ENCODE measurements at places on chromosomes 3 and 15.

DNA sequence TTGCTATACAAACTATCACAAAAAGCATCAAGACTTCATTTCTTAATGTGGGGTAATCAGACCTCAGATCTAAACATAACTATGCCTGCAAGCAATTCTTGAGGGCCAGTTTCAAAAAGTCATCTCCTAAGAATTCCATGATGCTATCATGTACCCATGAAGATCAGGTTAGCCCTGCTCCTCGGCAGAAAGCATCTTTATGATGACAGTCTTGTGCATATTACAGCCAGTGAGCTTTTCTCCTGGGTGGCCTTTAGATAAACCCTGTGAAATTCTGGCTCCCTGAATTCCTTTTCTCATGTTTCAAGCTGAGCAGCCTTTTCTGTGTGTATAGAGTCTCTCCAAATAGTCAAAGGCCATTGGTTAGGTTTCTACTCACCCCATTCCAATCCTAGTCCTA, 201.9 kb upstream of the MCTP2 start:
- DNase-seq, result no peak

- DNase-seq, result no peak
These were observed 10.5 kb upstream of the SH3GL3 start for GRCh38 chr15:83436513-83437158.

DNA sequence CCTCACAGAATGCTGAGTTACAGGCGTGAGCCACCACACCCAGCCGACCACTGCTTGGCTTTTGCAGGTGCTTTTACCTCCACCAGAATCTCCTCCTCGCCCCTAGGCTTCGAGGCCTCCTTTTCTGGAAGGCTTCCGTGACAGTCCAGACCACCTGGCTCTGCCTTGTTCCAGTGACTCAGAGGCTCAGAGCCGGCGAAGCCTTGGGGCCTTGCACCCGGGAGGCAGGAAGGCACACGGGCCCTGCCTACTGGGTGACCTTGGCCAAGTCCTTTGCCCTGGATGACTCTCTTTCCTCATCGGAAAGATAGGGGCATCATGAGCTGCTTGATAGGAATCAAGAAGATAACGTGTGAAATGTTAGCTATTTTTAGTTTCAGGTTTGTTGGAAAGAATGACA, 31.3 kb upstream of the FURIN start:
- DNase-seq, result no peak

GRCh38 chr15:45187578-45187893, 230 bp downstream of the SHF start:
- no peak for DNase-seq

DNA sequence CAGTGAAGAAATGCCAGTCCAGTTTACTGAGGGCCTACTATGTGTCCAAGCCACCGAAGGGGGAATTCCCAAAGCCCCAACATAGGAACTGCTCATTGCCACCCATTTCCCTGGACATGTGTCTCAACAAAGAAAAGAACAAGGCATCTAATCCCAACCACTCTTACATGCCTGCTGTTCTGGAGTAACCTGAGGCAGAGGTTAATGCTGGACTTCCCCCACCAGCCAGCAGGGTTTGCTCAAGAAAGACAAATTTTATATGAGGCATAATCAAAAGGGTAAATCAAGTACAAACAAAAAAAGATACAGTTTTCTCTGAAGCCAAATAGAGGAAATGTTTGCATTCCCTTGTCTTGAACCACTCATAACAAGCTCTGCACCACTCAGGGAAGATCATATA, 4.1 kb downstream of the ADCY5 start:
- no peak for DNase-seq

DNA sequence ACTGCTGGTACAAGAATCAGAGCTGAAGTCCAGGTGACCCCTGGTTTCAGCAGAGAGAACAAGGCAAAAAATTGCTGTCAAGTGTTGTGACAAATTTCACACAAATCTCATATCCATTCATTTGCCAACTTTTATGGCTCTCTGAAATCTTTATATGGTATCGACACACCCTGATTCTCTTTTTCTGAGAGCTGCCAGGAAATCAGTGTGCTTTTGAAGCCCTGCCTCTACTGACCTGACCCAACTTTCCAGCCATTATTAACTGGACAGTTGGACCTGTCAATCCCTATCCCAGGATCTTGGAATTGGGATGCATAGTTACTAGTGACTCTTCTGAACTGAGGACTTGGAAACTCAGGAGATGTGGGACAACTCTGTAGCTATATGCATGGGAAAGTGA, 288.2 kb upstream of the GADL1 start:
- DNase-seq, result no peak

GRCh38 chr3:191141728-191142127, 57.3 kb upstream of the OSTN start:
- no peak for DNase-seq

DNA sequence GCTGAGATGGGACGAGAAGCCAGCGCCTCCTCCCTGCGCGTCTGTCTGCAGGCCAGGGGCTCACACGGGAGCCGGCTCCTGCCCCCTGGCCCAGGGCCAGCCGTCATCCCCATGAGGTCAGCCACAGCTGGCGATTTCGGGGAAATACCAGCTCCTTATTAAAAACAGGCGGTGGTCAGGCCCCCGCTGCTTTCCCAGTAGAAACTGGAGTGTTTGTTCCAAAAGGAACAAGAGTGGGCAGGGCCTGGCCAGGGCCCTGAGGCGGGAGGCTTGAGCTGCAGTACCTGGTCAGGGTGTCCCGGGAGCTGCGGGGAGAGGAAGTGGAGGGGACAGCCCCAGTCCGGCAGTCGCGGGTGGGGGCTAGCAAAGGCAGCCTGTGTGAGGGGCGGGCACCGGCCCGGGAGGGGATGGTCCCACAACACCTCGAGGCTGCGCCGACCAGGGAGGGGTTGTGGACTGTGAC, 17.8 kb downstream of the MYL3 start:
- no peak for DNase-seq

DNA sequence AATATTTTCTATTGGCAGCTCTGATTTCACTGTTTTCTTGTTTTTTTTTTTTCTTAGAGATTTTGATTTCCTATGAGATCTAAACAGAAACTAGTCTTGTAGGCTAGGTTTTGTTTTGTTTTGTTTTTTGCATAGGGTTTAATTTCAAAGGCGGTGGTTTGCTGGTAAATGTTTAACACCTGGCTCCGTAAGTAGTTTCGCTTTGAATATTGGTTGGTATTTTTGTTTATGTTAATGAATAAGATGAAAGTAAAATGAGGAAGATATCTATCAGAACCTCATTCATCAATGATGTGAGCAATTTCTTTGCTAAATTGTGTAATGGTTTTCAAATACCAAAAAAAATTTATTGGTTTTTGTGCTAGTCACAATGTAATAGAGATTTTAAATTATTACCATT, 39.7 kb upstream of the TM4SF1 start:
- peak; percentile 23 for DNase-seq

GRCh38 chr15:81049835-81050234, 49.1 kb downstream of the TLNRD1 start:
- DNase-seq, result no peak

GRCh38 chr15:72306211-72306785, 13.7 kb downstream of the CELF6 start:
- no peak for DNase-seq

- no peak for DNase-seq
These were observed 10.7 kb downstream of the DET1 start for GRCh38 chr15:88535607-88536313.

GRCh38 chr15:100890051-100890720, 10.6 kb downstream of the ALDH1A3 start:
- no peak for DNase-seq

DNA sequence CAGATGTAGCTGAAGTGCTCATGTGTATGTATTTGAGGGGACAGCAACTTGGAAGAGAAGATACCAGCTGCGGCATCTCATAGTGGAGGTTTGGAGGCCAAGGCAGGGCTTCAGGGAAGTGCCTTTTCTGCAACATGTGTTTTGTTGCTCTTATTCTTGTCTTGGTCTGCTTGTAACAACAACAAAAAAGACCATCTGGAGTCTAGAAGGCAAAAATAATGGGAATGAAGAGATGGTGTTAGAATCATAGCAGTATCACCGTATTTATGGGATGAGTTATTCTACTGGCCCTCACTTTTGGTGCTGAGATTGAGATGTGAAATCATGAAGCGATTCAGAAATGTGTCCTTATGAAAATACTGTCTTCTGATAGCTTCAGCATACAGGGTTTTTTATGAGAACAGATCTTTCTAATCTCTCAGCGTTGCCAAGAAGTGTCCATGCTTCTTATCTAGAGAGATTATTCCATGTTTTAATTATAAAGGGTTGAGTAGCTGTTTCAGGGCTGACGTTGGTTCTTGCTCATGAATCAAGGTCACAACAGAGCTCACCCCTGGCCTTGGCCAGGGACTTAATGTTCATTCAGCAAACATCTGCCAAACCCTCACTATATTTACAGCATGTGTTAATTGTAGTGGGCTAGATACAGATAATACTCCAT, 58.0 kb downstream of the ITPR1 start:
- no peak for DNase-seq

- no peak for DNase-seq
These were observed 12.8 kb downstream of the UBXN7 start for GRCh38 chr3:196419386-196419785.

- no peak for DNase-seq
These were observed 9.4 kb downstream of the FAM81A start for GRCh38 chr15:59447367-59447766.

- no peak for DNase-seq
These were observed 661.6 kb downstream of the SI start for GRCh38 chr3:164416491-164417222.

GRCh38 chr3:60742606-60743145, 508.6 kb downstream of the FHIT start:
- no peak for DNase-seq

- DNase-seq, result no peak
These were observed 101.6 kb downstream of the ERC2 start for GRCh38 chr3:56366641-56367162.

- DNase-seq, result no peak
These were observed 5.2 kb downstream of the TPM1 start for GRCh38 chr15:63047792-63048114.

DNA sequence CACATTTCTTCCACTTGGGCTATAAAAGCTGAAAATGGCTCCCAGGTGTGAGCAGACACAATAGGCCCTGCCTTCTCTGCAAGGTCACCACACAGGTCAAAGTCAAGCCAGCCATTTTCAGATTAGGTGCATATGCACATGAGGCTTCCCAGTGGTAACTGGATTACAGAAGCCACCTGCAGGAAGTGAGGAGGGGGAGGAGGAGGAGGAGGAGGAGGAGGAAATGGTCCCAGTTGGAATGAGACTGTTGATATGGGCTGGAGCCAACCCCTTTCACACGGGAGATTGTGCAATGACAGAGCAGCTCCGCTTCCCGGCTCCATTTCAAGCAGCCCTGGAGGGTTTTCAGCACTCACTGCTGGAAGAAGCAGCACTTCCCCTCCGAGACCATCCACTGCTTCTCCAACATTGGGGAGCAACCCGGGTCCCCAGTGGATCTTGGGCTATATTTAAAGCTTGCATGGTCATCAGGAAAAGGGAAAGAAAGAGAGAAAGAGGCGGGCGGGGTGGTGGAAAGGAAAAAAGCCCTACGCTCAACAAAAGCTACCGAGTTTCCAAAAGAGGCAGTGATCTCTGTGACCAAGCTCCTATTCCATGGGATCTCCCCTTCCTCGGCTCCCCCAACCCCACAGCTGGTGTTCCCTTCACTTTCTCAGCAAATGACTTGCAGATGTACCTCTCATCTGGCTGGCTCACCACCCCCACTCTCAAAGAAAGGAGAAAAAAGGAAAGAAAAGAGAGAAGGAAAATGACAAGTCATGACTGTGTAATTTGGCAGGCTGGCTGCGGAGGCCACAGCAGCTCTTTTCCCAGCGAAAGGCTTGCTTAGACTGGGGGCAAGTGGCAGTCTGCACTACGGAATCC, 58.3 kb downstream of the LRIG1 start:
- no peak for DNase-seq

DNA sequence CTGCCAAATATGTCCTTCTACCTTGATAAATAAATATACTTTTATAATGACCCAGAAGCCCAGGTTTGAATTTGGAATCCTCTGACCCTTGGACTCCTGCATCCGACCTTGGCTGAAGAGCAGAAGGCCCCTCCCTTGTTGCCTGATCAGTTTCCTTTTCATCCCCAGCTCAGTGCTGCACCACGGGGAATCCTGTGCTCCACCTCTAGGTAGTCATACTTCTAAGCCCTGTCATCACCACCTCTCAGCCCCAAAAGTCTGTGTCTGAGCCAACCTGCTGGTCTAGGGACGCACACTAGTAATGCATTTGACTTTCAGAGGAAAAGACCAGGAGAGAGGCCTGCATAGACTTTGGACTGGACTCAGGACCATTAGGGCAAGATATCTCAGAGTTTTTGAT, 310.6 kb downstream of the NLGN1 start:
- DNase-seq, result no peak

DNA sequence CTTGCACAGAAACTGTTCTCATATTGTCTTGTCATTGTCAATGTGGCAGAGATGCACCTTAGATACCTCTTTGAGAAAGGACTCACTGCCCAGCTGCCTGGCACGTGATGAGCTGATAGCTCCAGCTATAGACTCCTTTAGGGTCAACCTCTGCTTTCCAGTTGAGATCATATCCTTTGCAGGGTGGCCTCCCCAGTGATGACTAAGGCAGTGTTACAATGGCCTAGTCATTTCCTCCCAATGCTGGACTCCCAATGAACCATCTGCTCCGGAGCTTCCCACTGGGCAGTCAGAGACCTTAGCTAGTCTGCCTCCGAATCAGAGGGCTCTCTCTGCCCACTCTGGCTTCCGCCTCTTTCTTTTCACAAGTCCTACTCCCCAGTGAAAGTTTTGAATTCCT, 79.5 kb downstream of the CHRD start:
- no peak for DNase-seq

DNA sequence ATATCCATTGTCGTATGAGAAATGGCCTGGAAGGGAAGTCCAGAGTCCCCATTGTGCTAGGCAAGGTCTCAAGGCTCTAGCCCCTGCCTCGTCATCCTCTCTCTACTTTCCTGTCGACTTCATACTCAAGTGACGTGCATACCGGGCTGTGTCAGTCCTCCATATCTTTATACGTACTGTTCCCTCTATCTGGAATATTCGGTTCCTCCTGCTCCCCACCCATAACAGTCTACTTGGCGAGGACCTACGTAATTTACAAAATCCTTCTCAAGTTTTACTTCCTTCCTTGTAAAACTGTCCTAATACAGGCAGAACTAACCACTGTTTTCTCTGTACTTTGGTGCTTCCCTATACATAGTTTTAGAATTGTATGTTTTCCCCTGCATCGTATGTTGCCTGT, 2.2 kb upstream of the ALPK3 start:
- no peak for DNase-seq

DNA sequence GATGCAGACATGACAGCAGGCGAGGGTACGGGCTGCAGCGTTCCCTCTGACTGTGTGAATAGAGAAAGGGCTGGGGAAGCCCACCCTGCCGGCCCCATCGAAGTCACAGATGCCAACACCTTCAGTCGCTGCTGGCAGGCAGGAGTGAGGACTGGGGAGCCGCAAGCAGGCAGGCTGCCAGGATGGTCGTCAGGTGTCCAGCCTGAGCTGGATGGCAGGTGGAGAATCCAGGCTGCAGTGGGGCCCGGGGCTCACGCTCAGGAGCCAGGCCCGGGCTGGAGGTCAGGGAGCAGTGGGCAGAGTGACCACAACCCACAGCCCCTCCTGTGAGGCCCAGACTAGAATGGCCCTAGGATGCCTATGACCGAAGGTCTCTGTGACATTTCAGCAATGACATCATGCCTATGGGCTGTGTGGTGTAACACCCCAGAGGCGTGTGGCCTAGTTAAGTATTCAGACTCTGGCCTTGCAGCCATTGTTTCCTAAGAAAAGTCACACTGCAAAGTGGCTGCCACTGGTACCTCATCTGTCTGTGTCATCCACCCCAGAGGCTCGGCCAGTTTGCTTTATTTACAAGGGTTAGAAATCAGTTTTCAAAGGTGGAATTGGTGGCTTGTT, 15.7 kb downstream of the PRR23E start:
- no peak for DNase-seq
